Caki2 (cell line): ENCODE measurements at places on chromosomes 4 and X.

- DNase-seq: no peak
These were observed 832.5 kb upstream of the GRID2 start for GRCh38 chr4:91471280-91471679.

DNA sequence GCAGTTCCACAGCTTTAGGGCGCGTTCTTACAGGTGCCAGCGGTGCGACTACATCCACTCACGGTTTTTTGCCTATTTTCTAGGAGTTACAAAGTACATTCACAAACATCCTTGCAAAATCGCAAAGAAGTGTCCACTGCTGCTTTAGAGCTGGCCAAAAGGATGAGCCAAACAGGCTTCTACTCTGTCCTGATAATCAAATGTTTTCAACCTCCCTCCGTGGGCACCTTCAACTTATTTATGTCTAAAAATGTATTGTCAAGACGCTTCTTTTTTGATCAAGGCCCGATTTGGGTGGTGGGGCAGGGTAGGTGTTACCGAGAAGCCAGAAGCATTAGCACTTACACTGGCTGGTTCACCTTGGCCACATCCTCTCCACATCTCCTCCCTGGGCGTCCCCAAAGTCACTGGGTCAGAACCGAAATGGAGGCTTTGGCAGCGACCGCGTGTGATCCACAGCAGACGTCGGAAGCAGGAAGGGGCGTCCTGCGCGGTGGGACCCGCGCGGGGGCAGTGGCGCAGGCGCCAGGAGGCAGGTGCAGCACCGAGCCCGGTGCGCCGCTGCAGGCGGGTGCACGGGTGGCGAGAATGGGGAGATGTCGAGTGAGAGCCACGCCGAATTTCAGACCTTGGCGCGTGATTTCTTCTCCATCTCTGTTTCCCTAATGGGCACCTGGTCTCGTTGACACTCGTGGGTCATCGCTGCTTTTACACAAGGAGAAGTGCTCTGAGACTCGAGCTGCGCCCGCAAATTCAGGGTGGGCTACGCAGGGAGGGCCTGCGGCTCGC, 16.9 kb downstream of the NKX3-2 start:
- DNase-seq: no peak

GRCh38 chr4:78659264-78659663, 107.7 kb downstream of the ANXA3 start:
- no peak for DNase-seq

GRCh38 chrX:119455264-119455663, 13.0 kb upstream of the SLC25A5 start:
- no peak for DNase-seq

GRCh38 chrX:28922106-28922505, 334.9 kb downstream of the IL1RAPL1 start:
- no peak for DNase-seq

DNA sequence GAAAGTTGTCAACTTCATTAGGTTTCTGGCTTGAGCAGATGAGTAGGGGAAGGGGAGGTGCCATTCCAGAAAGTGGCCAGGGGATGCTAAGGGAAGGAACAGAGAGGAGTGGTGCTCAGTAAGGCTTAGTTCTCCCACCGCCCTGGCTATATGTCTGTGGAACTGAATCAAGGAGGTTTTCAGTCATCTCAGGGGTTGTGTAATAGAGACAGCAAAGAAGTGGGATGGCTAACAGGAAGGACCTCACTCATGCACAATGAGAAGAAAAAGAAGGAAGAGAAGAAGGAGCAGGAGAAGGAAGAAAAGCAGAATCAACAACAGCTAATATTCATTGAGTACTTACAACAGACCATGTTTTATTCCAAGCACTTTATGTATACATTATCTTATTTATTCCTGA, 368.7 kb downstream of the MID1IP1 start:
- DNase-seq: no peak

GRCh38 chrX:2766906-2767305, 15.1 kb downstream of the XG start:
- DNase-seq: no peak

DNA sequence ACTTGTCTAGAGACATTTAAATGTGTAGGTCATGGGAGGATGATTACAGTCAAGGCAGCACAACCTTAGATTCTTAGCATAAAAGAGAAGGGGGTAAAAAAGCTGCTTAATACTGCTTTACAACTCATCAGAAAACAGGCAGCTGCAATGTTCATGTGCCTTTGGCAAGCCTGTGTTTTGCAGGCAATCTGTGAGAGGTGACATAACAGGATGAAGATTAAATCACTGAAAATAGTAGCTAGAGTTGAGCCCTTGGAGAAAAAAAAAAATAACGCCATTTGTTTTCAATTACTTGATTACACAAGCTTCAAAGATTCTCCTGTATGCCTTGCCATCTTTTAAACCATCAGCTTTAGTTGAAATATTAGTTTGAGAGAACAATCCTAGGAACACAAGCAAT, 847.6 kb upstream of the LCORL start:
- DNase-seq: no peak

- DNase-seq: no peak
These were observed 169.9 kb upstream of the HS3ST1 start for GRCh38 chr4:11598591-11598990.

- no peak for DNase-seq
These were observed 124.4 kb downstream of the VEGFC start for GRCh38 chr4:176668324-176668723.

DNA sequence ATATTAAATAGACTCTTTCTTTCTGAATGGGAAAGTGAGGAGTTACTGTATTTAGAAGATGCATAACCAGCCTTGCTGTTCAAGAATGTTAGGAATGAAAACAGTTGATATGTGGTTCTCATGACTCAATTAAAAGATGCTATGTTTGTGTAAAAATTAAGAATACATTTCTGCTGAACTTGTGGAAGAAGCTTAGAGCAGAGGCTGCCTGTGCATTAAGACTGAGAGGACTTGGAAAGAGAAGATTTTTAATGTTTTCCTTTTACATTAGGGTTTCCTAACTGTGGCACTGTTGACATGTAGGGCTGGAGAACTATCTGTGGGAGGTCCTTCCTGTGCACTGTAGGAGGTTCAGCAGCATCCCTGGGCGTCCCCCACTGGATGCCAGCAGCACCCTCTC, 137.7 kb downstream of the GPR143 start:
- no peak for DNase-seq

GRCh38 chrX:77935886-77936285, 25.4 kb downstream of the ATP7A start:
- no peak for DNase-seq

DNA sequence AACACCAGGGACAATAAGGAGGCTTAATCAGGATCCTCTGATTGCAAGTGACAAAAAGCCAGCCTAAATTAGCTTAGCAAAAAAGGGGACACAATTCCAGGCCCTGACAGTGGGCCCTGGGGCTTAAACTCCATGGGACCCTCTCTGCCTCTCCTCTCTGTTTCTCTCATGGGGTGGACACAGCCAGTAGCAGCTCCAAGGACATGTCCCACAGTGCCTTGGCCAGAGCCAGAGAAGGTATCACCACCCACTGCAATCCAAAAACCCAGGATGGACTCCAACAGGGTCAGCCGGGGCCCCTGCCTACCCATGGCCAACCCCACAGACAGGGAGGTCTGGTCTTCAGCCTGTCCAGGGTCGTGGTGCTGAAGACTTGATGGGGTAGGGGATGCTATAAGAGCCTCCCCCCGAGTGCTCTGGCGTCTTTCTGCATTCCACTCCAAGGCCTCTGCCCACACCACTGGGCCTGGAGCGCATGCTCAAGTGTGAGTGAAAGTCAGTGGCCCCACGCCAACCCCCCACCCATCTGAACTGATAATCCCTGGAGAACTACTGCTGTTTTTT, 19.7 kb upstream of the PPP2R2C start:
- DNase-seq: no peak

GRCh38 chr4:24434241-24434640, 150.1 kb downstream of the DHX15 start:
- DNase-seq: no peak

- DNase-seq: no peak
These were observed 102.6 kb downstream of the PDE5A start for GRCh38 chr4:119525771-119526712.

DNA sequence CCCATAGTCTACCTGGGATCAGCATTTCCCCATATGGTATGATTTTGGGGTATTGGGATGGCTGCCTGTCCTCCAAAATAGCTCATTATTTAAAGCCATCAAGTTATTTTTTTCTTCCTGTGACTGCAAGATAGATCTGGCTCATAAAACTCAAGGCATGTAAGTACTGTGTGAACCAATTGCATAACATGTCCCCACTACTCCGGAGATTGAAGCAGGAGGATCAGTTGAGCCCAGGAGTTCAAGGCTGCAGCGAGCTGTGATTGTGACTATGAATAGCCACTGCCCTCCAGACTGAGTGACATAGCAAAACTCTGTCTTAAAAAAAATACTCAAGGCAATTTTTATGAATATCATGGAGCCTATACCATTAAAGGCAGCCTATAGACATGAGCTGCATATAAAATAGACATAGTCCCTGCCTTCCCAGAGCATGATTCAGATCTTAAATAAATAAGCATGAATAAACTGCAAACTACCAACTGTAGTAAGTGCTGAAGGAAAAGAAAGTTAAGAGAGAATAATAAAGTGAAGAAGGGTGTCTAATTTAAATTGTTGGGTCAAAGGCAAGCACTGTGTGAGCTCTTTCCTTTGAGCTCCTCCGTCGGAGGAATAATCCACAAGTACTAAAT, 16.9 kb upstream of the MMAA start:
- DNase-seq: no peak

DNA sequence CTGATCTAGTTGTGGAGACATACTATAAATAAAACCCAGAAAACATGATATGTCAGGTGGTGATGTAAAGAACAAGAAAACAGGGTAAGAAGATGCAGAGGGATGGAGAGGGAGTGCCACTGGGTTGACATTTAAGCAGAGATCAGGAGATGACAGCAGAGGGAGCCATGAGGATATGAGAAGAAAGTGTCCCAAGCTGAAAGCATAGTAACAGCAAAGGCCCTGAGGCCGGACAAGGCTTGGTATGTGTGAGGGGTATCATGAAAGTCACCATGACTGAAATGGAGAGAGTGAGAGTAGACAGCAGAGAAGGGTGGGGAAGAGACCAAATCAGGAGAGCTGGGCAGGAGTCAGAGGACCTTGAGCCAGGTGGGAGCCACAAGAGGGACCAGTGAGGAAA, 3.4 kb downstream of the GPKOW start:
- peak; percentile 8 for DNase-seq

GRCh38 chr4:144649646-144650045, 3.7 kb downstream of the HHIP start:
- DNase-seq: no peak

DNA sequence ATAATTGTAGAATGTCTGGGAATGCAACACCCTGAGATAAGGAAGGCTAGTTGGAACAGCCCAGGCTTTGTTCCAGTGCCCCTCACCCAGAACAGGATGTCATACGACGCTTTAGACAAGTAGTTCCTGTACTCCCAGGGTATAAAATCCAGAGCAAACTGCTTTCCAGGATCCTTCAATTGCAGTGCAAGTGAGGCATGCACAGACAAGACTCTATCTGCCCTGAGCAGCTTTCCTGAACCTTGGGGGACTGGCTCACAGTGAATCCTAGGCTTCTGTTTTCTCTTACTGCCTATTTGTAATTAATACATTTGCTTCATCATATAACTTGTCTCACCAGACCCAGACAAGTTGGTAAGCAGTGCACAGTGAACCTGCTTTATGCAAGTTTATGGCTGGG, 48.4 kb upstream of the IL9R start:
- no peak for DNase-seq

DNA sequence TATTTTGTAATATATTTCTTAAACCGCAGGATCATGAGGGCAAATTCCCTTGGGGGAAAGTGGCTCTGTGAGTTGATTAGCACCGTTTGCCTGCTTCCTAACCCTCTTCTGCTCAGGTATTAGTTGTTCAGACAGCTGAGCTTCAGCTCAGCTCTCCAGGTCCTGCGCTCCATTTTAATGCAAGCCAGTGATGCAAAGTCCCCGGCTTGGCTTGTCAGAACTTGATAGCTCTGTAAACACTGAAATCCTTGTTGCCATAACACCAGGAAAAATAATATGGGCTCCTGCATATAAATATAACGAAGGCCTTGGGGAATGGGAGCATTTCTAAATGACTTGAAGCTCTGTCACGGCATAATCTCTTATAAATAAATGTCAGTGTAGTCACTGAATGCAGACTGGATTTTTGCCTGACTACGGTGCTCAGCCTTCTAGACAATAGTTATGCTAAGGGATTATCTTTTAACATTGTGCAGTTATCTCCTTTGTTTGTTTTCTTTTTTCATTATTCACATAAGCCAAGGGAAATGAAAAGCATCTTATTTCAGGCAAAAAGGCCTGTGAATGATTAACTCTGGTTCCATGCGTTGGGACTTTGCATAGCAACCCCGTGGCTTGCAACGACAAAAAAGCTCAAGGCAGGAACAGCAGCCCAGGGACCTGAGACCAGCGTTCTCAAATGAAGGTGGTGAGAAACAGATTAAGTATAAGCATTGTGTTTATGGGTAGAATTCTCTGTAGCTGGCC, 253.2 kb downstream of the SPRY1 start:
- peak; percentile 89 for DNase-seq

- no peak for DNase-seq
These were observed 15.0 kb upstream of the UBE2D3 start for GRCh38 chr4:102842367-102842766.

GRCh38 chr4:116925900-116926457, 159.4 kb downstream of the TRAM1L1 start:
- no peak for DNase-seq

GRCh38 chr4:152817331-152817730, 37.6 kb downstream of the ARFIP1 start:
- DNase-seq: no peak

GRCh38 chr4:56995525-56995924, 16.8 kb downstream of the POLR2B start:
- no peak for DNase-seq

GRCh38 chrX:53018627-53019026, 30.0 kb upstream of the GPR173 start:
- no peak for DNase-seq

GRCh38 chrX:100980608-100981497, 11.3 kb downstream of the ARL13A start:
- DNase-seq: peak; percentile 71

DNA sequence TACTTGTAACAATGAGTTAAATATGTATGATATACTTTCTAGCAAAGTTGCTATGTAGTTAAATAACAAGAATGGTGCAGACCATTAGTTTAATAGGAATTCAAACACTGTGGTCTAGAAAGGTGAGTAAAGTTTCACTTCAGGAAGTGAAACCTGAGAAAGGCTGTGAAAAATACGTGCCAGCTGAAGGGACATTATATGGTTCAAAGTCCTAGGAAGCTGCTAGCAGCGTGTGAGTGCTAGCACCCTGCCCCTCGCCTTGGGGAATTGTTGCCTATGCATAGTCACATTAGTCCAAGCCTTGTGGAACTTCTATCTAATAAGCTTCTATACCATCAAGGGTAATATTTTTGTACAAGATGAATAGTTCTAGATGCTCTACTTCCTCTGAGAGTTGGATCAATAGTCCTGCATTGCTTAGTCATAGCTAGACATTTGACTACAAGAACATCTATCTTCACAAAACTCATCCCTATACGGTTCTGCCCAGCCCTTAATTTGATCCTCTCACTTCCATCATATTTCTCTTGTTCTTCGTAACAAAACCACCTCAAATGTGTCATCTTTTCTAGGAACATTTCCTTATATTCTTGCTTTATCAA, 45.8 kb upstream of the ARSJ start:
- DNase-seq: no peak
